AG08396 (cell line): ENCODE measurements at places on chromosomes 11 and 22.

GRCh38 chr11:34618406-34618805, 2.5 kb upstream of the EHF start:
- no peak for DNase-seq

- DNase-seq = no peak
Observed at GRCh38 chr11:57457643-57458023, 2.7 kb upstream of the RTN4RL2 start.

GRCh38 chr11:73384872-73385689, 8.9 kb downstream of the RELT start:
- no peak for DNase-seq

- no peak for DNase-seq
Observed at GRCh38 chr11:18566406-18566805, 22.1 kb downstream of the UEVLD start.

DNA sequence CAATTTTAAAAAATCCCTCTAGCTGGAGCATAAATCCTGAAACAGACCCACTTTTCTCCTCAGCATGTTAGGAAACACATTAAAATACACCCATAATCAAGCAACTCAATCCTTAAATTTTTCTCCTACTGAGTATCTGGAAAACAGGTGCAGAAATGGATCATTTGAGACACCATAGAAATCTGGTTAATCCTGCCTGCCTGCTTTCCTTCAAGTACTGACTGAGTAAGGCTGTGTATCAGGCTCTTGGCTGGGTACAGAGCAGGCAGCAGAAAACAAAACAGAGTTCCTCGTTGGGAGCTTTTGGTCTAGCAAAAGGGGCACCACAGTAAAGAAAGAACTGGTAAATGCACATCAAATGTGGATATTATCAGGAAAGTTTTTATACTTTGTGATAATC, 1.9 kb downstream of the KCNQ1OT1 start:
- no peak for DNase-seq
